Sigmoid colon (tissue), 7 donors: ENCODE measurements at places on chromosomes 5 and 9. TPM values are rescaled to one million over a fixed set of nuclear protein-coding genes. Genes with fewer than 3 reads are reported as not detected.

The RC3H2 gene
- total RNA-seq = 46.4 TPM

DNA sequence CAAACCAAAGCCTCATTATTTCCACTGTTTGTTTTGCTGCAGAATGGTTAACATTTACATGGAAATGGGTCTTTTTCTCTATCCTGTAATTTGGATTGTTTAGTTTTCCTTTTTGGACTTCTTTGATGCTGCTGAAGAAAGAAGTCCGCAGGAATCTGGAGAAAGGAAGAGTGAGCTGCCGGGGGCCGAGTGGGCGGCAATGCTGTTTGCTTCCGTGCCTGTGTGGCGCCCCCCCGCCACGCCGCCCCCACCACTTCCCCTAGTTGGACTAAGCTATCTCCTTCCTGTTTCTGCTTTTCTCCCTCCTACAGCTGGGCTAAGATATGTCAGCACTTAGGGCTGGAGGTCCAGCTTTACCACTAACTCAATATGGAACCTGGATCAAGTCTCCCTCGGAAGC lies 39.7 kb downstream of the ACTL7B start:
- DNase-seq = no peak

DNA sequence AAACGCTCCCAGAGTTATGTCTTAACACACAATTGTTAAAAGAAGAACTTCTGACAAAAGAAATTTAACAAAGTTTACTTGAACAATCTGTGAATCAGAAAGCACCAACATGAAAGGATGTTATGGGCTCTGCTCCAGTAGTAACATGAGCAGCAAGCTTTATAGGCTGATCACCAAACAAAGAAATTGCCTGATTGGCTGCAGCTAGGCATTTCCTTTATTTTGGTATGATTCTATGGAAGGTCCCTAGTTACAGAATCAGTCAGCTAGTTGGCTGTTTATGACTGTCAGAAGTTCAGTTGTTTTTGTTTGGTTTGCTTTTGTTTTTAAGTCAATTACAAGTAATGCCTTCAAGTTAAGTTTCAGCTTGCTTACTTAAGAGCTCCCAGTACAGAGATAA lies 102.4 kb upstream of the SMC2 start:
- DNase-seq = no peak

DNA sequence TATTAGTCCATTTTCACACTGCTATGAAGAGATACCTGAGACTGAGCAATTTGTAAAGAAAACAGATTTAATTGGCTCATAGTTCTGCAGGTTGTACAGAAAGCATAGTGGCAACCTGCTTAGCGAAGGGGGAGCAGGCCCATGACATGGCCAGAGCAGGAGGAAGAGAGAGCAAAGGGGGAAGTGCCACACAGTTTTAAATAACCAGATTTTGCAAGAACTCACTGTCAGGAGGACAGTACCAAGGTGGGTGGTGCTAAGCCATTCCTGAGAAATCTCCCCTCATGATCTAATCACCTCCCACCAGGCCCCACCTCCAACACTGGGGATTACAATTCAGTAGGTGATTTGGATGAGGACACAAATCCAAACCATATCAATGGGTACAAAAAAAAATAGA lies 16.8 kb upstream of the PCSK5 start:
- no peak for DNase-seq

DNA sequence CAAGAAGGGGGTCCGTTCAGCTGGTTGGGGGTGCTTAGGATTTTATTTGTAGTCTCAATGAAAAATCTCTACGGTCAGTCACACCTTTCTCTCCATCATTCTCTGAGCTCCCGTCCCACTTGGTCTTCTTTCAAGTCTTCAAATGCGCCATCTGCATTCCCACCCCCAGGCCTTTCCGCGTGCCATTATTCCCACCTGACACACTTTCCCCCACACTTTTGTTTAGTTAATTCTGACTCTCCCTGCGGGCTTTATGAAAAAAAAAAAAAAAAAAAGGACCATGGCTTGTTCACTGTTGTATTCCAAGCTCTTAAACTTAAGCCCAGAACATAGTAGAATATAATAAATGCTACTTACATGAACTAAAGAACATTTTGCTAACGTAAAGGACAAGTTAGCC lies 11.7 kb upstream of the OR5C1 start:
- no peak for DNase-seq
